ENCODE measurements at places on chromosomes 5 and 9.

- DNase-seq = no peak
Observed at GRCh38 chr9:105195259-105195658, 49.2 kb upstream of the SLC44A1 start.

- no peak for DNase-seq
Observed at GRCh38 chr5:142412581-142412980, 87.8 kb upstream of the SPRY4 start.

DNA sequence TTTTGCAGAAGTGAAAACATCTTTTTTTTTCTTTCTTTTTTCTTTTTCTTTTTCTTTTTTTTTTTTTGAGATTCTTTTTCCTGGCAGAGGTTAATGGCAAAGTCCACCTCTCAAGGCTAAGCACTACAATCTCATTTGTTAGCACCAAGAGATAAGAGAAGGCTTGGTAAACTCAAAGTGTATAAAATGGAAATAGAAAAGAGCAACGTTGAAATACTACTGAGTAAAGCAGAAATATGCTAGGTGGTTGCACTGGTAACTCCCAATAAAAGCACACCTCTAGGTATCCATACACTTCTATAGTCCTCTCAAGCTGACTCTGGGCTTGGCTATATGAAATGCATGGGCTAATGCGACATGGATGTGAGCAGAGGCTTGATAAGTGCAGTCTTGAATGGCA lies 188.9 kb downstream of the RAB3C start:
- DNase-seq = no peak

DNA sequence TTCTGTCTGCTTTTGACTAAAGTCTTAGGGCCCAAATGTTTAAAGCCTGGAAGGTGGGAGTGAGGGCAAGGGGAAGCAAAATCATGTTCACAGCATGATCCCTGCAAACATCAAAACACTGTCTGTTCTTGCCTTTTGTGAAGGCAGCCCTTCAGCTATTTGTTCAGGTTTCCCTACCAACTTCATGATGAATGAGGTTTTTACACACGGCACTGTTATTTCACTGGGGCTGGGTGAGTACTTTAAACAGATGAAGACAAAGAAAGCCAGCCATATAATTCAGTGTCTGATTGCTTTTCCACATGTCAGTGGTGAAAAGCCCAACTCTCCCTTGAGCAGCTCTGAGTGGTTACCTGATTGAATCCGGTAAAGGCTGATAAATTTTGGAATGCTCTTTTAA lies 224.7 kb upstream of the GRAMD2B start:
- no peak for DNase-seq

- peak; percentile 7 for DNase-seq
Observed at GRCh38 chr5:112529525-112529924, 110.4 kb upstream of the EPB41L4A start.

DNA sequence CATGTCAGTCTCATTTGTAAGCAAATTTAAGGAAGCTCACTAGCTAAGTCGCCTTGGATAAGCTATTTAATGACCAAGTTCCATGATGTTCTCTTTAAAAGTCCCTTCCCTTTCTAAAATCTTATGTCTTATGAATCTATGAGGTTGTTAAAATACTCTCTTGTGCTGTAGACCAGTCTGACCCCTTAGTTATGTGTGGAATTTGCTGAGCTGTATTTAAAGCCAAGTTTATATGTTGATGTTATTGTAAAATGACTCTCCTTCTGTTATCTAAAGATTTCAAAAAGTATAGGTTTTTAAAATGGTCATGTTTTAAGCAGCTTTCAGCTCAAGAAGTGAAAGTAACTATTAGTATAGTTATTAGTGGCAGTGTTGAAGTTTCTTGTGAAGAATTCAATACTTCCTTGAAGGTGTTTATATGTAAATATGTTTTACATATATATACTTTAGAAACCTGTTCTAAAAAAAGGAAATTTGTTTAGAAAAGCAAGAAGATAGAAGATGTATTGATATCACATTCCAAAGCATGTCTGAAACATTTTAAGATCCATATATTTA lies 92.2 kb downstream of the CDC42SE2 start:
- no peak for DNase-seq

GRCh38 chr9:88652876-88653275 lies 117.9 kb downstream of the NXNL2 start:
- DNase-seq = no peak

GRCh38 chr5:90885180-90885868 lies 326.7 kb downstream of the ADGRV1 start:
- no peak for DNase-seq

GRCh38 chr9:137865581-137866145 lies 11.9 kb upstream of the CACNA1B start:
- no peak for DNase-seq

GRCh38 chr5:124909734-124910133 lies 163.3 kb upstream of the ZNF608 start:
- DNase-seq = no peak

DNA sequence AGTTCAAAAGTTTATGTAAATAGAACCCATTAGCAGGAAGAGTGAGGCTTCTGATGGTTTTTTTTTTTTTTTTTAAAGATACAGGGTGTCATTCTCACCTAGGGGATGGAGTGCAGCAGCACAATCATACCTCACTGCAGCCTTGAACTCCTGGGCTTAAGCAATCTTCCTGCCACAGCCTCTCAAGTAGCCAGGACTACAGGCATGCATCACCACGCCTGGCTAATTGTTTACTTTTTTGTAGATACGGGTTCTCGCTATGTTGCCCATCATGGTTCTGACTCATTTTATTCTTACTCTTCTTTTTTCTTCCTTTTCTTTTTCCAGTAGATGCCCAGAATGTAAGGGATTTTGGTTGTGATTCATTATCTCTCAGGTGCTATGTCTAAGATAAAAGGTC lies 201.1 kb downstream of the NNT start:
- DNase-seq = no peak

DNA sequence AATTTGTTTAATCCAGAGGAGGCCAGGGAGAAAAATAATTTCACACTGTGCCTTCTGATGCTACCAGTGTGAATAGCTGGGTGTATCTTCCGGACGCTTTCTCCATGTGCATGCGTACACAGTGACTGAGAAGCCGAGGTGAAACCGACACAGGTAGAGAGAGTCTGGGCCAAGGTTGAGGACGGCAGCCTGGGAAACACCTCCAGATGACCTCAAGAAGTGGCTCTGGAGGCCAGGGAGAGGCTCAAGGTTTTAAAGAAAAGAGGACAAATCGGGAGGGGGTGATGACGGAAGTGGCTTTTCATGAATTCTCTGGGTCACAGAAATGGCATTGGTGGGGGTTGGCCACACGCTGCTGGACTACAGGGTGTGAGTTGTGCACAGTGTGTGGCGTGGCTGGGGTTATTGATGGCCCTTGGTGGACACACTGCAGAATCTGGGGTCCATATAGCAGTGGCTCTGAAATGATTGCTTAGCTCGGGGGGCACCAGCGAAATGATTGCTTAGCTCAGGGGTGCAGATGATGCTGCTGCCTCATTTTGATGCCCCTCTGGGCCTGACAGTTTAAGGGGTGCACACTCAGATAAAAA lies 34.1 kb upstream of the LRRC14B start:
- DNase-seq = no peak

- DNase-seq = no peak
Observed at GRCh38 chr9:84832453-84832852, 162.9 kb downstream of the NTRK2 start.

DNA sequence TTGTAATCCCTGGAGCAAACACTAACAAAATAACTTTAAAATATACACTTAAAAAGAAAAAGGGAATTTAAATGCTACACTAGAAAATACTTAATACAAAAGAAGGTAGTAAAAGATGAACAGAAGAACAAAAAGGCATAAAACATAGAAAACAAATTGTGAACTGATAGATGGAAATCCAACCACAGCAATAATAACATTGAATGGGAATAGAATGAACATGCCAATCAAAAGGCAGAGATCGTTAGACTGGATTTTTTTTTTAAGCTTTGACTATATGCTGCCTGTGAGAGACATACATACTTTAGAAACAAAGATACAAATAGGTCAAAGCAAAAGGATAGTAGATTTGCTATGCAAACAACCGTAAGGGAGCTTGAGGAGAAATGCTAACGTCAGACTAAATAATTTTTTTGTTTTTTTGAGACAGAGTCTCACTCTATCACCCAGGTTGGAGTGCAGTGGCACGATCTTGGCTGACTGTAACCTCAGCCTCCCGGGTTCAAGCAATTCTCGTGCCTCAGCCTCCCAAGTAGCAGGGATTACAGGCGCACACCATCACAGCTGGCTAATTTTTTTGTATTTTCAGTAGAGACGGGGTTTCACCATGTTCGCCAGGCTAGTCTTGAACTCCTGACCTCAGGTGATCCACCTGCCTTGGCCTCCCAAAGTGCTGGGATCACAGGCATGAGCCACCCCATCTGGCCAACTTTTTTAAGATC lies 6.5 kb downstream of the ABO start:
- no peak for DNase-seq

GRCh38 chr5:83375049-83375745 lies 96.3 kb upstream of the VCAN start:
- no peak for DNase-seq

- DNase-seq = no peak
Observed at GRCh38 chr5:135391116-135391868, 7.7 kb downstream of the MACROH2A1 start.

- no peak for DNase-seq
Observed at GRCh38 chr5:150069672-150070627, 16.4 kb downstream of the CSF1R start.
